ENCODE measurements at places on chromosomes 5 and 9. TPM values are rescaled to one million over a fixed set of nuclear protein-coding genes. Genes with fewer than 3 reads are reported as not detected.
A peak's percentile ranks its signal among the peaks of the same experiment; 100 is the strongest.

- no peak overlapping the region for H3K27ac ChIP-seq
- no peaks in the 10 kb centered on the region for H3K36me3 ChIP-seq
- no peaks in the 10 kb centered on the region for H3K27me3 ChIP-seq
- DNase-seq: no peak
Measured at GRCh38 chr9:3495855-3496254, 29.9 kb downstream of the RFX3 start.

GRCh38 chr5:173780235-173781234, 107.6 kb upstream of the CPEB4 start:
- DNase-seq: no peak
- H3K4me1 ChIP-seq: peaks cover 12% of the 10 kb centered on the region
- H3K27me3 ChIP-seq: no peaks in the 10 kb centered on the region
- H3K27ac ChIP-seq: peak overlapping the region; percentile 66
- H3K4me3 ChIP-seq: no peak overlapping the region

DNA sequence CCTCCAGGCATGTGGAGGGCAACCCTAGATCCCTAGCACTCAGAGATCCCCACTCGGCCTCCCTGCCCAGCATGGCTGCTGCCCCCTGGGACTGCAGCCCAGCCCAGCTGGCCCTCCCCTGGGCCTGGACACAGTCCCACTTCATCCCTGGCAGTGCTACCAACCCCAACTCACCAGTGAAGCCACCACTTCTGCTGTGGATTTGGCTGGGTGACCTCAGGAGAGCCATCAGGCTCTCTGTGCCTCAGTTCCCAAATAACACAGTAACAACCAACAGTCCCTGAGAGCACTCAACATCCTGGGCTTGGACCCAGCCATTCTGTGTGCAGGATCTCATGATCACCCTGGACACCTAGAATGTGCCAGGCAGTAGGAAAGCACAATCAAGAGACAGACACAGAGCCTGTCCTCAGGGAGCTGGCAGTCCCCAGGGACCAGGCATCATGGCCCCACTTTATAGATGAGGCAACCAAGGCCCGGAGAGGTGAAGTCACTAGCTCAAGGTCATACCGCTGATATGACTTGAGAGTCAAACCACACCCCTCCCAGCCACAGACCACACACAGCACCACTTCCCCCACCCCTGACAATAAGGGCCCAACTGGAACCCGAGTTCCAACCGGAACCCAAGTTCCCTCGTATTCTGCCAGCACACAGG, 4.7 kb upstream of the PSMB7 start:
- DNase-seq: no peak
- H3K27me3 ChIP-seq: no peaks in the 10 kb centered on the region
- no peaks in the 10 kb centered on the region for H3K36me3 ChIP-seq
- H3K27ac ChIP-seq: no peak overlapping the region
- H3K4me1 ChIP-seq: no peaks in the 10 kb centered on the region
- no peak overlapping the region for H3K4me3 ChIP-seq

CEMIP2 gene
- total RNA-seq: 70.7 TPM

GRCh38 chr5:153086486-153086885, 404.0 kb upstream of the GRIA1 start:
- DNase-seq: no peak
- H3K36me3 ChIP-seq: no peaks in the 10 kb centered on the region
- no peak overlapping the region for H3K27ac ChIP-seq
- H3K4me3 ChIP-seq: no peak overlapping the region
- H3K27me3 ChIP-seq: no peaks in the 10 kb centered on the region

DNA sequence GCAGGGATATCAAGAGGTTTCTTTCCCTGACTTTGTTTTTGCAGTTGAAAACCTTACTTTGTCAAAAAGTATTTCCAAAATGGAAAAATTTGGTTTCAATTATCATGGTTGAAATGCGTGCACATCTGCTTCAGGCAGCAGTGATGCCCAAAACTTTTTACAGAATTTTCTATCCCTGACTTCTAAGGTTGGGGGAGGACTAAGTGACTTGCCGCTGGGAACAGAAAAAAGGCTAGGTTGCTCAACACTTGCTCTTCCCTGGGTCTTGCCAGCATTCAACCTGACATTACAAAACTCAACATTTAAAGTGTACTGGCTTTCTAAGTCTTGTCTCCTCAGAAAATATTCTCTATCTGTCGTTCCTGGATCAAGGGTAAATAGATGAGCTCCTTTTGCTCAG, 4.7 kb downstream of the KLHL3 start:
- H3K27me3 ChIP-seq: no peaks in the 10 kb centered on the region
- no peaks in the 10 kb centered on the region for H3K4me1 ChIP-seq
- no peak for DNase-seq
- no peak overlapping the region for H3K27ac ChIP-seq
- H3K4me3 ChIP-seq: no peak overlapping the region

- H3K4me1 ChIP-seq: no peaks in the 10 kb centered on the region
- DNase-seq: no peak
- H3K27ac ChIP-seq: no peak overlapping the region
- H3K4me3 ChIP-seq: no peak overlapping the region
- H3K27me3 ChIP-seq: peaks cover 82% of the 10 kb centered on the region
- H3K36me3 ChIP-seq: no peaks in the 10 kb centered on the region
Measured at GRCh38 chr5:51389288-51389576, 6.0 kb downstream of the ISL1 start.

DNA sequence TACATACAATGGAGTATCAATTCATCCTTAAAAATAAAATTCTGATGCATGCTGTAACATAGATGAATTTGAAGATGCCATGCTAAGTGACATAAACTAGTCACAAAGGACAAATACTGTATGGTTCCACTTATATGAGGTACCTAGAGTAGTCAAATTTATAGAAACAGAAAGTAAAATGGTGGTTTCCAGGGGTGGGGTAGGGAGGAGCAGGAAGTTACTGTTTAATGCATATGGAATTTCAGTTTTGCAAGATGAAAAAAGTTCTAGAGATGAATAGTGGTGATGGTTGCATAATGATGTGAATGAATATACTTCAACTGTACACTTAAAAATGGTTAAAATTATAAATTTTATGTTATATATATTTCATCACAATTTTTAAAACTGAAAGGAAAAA, 57.3 kb upstream of the FNIP1 start:
- H3K4me3 ChIP-seq: no peak overlapping the region
- no peaks in the 10 kb centered on the region for H3K4me1 ChIP-seq
- no peaks in the 10 kb centered on the region for H3K36me3 ChIP-seq
- no peak for DNase-seq
- H3K27me3 ChIP-seq: no peaks in the 10 kb centered on the region

GRCh38 chr5:16427587-16427986, 38.0 kb downstream of the ZNF622 start:
- H3K4me1 ChIP-seq: no peaks in the 10 kb centered on the region
- no peaks in the 10 kb centered on the region for H3K36me3 ChIP-seq
- DNase-seq: peak; percentile 83
- H3K27ac ChIP-seq: no peak overlapping the region

DNA sequence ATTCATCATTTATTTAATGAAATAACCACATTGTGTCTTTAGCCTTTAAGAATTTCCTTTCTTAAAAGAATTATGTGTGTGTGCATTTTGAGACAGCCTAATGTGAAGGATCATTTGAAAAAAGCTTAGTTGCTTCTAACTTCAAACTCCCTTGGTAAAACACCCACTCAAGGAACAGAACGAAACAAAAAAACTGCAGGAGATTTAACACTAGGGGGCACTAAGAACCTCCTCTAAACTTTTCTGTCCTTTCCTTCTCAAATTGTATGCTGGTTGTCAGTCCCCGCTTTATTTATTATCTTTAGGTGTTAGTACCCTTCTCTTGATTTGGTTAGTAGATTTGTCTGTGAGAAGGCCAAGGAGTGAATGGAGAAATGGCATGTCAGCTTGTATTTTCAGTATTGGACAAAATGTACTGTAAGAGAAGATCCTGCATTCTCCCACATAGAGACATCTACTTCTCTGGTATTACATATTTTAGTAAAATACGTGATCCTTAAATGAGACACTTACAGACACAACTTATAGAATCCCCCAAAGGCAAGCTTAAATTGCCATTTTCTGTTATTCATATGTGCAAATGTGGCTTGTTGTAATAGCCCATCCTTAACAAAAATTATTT, 229.7 kb downstream of the MRPS30 start:
- no peaks in the 10 kb centered on the region for H3K4me1 ChIP-seq
- no peaks in the 10 kb centered on the region for H3K36me3 ChIP-seq
- H3K27ac ChIP-seq: no peak overlapping the region
- H3K4me3 ChIP-seq: no peak overlapping the region

MARCHF3 gene
- 8.0 TPM for total RNA-seq

DNA sequence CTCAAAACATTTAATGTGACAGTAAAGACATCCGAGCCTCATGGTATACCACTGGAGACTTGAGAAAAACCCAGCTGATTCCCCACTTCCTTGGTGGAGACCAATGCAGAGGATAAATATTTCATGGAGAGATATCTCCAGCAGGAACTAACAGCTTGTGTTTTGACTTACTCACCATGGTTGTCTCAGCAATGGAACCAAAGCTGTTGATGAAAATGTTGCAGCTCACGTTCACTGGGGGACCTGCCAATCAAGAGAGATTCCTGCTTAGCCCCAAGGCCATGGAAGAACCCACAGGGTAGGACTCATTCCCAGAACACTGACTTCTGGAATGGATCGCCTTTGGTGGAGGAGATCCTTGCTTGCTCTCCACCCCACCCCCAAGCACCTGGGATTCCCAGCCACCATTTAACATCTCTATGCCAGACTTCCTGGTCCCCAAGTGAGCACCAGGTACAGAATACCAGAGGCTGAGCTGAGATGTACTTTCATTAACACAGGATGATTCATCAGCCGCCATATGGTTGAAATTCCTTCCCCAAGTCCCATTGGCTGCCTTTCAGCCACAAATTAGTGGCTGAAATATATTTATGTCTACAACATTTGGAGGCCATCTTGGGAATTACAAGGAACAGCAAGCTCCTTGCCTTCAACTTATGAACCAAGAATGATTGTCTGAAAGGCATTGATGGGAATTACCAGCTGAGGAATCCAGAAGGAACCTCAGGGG, 37.9 kb downstream of the GLRA1 start:
- no peak for DNase-seq
- H3K4me3 ChIP-seq: no peak overlapping the region
- H3K27me3 ChIP-seq: no peaks in the 10 kb centered on the region
- no peaks in the 10 kb centered on the region for H3K4me1 ChIP-seq
- H3K27ac ChIP-seq: no peak overlapping the region

- no peaks in the 10 kb centered on the region for H3K4me1 ChIP-seq
- no peak overlapping the region for H3K27ac ChIP-seq
- no peak for DNase-seq
- no peaks in the 10 kb centered on the region for H3K27me3 ChIP-seq
- H3K36me3 ChIP-seq: no peaks in the 10 kb centered on the region
- H3K4me3 ChIP-seq: no peak overlapping the region
Measured at GRCh38 chr9:76559286-76559685, 100.3 kb downstream of the GCNT1 start.

TMED9 gene
- total RNA-seq: 168 TPM

DNA sequence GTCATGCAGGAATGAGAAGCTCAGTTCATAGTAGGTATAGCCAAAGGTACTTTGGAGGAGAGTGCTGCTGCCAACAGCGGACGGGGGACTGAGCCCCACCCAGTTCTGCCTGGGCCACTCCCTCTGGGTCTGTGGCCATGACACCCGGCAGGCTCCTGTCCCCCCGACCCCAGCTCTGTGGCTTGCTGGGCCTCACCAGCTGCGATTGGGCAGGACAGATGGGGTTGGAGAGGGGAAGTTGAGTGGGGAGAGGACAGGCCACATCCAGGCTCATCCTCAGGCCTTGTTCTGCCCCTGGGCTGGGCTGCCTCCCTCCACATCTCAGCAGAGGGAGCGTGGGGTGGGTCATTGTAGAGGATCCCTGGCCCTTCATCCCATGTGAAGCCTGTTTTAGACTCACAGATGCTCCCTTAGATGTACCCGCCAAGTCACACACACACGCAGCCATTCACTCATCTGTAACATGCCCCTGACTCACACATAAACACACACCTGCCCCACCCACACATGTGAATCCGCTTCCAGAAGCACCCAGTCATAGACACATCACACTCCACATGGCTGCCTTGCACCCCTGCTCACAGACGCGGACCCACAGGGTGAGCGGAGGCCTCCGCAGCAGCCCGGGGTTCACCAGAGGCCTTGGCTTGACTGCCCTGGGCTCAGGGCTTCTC, 48.8 kb downstream of the NTNG2 start:
- no peaks in the 10 kb centered on the region for H3K4me1 ChIP-seq
- H3K36me3 ChIP-seq: no peaks in the 10 kb centered on the region
- no peak overlapping the region for H3K27ac ChIP-seq
- no peak overlapping the region for H3K4me3 ChIP-seq

ITGA2 gene
- total RNA-seq: 44.5 TPM

Data from kidney (tissue), 22 donors.